ENCODE measurements at places on chromosomes 2 and 18.

GRCh38 chr2:126826491-126826890 lies 72.2 kb upstream of the TEX51 start:
- no peak for DNase-seq

- DNase-seq = no peak
Measured at GRCh38 chr2:43985359-43985758, 10.4 kb downstream of the LRPPRC start.

DNA sequence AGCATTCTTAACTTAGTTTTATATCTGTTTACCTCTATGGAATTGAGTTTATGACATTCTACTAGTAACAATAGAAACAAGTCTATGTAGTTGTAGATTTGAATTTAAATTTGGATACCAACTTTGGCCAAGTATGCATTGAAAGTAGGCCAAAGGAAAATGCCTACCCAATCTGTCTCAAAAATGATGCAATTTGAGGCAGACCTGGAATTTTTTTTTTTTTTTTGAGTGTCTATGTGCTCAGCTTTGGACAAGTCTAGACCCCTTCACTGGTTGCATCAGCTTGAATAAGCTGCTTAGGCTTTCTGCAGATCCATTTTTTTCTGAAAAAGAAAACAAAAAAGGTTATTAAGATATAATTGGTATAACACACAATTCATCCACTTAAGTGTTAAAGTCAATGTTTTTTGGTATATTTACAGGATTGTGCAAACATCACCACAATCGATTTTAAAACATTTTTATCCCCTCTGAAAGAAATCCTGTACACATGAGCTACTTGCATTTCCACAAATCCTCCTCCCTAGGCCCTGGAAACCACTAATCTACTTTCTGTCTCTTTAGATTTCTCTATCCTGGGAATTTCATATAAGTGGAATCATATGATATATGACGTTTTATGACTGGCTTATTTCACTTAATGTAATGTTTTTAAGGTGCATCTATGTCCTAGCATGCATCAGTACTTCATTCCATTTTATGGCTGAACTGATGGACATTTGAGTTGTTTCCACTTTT lies 185.1 kb upstream of the CCDC68 start:
- no peak for DNase-seq

GRCh38 chr2:5587766-5588165 lies 104.4 kb upstream of the SOX11 start:
- DNase-seq = no peak

DNA sequence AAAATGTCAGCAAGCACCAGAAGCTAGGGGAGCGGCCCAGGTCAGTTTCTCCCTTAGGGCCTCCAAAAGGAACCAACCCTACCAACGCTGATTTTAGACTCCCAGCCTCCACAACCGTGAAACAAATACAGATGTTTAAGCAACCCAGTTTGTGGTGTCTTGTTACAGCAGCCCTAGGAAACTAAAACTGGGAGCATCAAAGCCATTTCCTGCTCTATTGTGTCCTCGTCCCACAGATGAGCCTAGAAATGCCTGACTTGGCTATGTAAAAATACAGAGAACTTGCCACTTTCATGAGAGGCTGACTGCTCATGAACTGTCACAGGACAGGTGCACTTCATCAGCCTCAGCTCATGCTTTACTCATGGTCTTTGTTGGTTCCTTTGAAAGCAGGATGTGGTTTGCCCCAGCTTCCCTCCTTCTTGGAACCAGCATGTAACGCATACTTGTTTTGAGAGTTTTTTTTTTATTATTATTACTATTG lies 97.6 kb upstream of the SLC39A10 start:
- DNase-seq = peak; percentile 73

- no peak for DNase-seq
Measured at GRCh38 chr2:24259316-24259715, 84.5 kb downstream of the FAM228A start.

DNA sequence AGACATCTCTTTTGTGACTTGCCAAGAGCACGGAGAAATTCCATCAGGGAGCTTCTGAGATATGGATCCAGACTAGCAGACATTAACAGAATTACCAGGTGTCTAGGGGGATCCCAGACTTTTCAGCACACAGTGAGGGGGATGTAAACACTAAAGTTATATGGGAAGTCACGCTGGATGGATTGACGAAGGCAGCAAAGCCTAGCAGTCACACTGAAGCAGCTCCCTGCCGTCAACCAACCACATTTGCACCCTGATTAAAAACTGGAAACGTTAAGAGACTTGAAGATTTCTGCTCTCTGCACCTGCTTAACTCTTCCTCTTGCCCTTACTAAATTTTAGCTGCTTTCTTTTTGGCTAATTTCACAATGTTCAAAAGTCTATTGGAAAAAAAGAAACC lies 62.5 kb upstream of the BCL2L11 start:
- no peak for DNase-seq
